Activated CD4-positive, alpha-beta T cell treated with anti-CD3 and anti-CD28 coated beads, Interleukin-2, amount 10 ng/mL, durations not matched to agents 7 days and 5 days (primary cell): ENCODE measurements at places on chromosomes 6 and 20.

GRCh38 chr6:132910759-132911158 lies 96.4 kb downstream of the RPS12 start:
- DNase-seq, result no peak

DNA sequence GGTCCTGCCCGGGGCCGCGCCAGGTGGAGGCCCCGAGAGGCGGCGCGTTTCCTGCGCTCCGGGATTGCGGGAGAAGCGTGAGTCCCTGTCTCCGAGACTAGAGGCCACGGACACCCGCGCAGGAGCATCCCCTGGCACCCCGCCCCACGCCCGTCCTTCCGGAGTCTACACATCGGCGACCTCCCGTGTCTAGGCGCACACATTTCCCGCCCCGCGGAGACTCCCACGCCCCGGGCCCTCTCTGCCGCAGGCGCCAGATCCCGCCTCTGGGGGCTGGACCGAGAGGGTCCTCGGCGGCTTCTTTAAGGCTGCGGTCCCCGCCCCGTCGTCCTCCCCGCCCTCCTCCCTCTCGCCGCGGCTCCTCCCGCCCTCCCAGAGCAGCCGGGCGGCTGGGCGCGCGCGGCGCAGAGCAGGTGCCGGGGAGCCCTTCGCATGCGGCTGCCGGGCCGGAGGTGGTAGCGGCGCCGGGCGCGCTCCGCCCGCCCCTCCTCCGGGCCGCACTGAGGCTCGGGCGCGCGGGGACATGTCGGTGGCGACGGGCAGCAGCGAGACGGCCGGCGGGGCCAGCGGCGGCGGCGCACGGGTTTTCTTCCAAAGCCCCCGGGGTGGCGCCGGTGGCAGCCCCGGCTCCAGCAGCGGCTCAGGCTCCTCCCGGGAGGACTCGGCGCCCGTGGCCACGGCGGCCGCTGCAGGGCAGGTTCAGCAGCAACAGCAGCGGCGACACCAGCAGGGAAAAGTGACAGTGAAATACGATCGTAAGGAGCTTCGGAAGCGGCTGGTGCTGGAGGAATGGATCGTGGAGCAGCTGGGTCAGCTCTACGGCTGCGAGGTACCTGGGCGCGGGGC lies at the start of gene PPP1R14C:
TSS of gene PPP1R14C (plus strand) at position 375 of the 846 bp plus-strand sequence. CDS start at position 524, 149 bp downstream.
- peak; percentile 12 for DNase-seq

DNA sequence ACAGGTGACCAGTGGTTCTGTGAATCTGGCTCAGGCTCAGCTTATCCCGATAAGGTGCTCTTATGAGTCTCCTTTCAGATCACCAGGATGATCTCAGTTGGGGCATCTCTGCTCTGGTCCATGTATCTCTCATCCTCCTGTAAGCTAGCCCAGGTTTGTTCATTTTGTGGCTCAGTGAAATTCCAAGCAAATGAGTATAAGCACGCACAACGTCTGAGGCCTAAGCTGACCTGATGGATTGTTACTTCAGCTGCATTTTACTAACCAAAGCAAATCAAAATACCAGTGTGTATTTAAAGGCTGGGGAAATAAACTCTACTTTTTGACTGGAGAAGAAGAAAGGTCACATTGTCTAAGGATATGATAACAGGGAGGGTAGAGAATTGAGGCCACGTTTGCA lies 551.0 kb upstream of the BTBD3 start:
- no peak for DNase-seq

GRCh38 chr6:164087870-164088269 lies 673.4 kb downstream of the QKI start:
- no peak for DNase-seq
